Skeletal muscle cell (primary cell): ENCODE measurements at places on chromosomes 7 and 10.

DNA sequence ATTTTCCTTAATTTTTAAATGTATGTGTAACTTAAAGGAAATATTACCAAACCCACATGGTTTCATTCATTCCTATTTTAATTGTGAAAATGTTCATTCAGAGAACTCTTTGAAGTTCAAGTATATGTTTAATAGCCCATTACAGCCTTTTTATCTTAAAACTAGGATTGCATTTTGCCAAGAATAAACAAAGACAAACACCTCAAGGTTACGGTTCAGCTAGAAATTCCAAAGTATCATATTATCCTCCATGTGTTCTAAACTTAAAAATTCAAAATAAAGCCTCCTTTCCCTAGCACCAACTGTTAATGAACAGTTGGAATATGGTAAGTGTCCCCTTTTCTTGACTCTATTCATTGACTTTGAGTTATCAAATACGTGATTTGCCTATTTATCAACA, 215.6 kb upstream of the SEMA3E start:
- DNase-seq, result no peak

DNA sequence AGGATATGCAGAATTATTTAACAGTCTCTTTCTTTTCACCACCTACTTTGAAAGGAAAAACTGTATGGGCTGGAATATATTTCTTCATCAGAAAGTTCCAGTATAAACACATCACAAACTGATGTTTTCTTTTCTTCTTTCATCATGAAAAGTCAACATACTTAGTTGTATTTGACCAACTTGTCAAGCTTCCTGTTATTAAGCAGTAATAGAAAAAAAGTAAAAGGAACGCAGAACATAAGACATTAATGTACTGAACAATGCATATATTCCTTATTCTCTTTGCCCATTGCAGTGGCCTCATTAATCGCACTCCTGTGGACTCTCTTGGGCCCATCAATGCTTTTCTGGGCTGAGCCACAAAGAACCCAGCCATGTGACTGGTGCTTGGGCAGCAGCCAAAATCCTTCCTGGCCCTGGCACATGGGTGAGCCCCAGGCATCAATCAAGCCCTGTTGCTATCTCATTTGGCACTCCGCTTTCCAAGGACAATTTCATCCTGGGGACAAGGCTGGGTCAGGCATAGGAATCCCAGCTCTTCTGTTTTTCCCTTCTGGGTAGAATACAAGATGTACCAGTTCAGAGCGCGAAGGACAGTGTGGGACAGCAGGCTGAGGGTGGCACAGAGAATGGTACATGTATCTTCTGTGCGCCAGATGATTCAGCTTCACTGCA, 42.3 kb downstream of the RHOBTB1 start:
- DNase-seq, result no peak

GRCh38 chr7:7044806-7045205, 137.5 kb upstream of the C1GALT1 start:
- no peak for DNase-seq

DNA sequence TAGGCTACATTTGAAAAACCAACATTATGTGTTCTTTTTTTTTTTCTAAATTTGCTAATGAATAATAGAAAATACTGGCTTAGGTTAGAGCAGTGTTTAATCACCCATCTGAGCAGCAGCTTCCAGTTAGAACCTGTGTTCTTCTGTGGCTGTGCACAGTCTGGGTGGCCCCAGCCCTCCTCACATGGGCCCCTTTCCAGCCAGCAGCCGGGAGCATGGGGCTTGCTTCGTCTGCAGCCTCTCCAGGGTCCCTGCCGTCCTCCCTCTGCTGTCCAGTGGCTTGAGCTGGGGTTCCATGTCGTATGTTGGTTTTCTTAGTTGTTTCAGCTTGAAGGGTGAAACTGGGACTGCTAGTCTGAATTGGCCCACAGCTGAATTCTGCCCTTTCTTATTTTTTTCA, 37.3 kb downstream of the BNIP3 start:
- no peak for DNase-seq

DNA sequence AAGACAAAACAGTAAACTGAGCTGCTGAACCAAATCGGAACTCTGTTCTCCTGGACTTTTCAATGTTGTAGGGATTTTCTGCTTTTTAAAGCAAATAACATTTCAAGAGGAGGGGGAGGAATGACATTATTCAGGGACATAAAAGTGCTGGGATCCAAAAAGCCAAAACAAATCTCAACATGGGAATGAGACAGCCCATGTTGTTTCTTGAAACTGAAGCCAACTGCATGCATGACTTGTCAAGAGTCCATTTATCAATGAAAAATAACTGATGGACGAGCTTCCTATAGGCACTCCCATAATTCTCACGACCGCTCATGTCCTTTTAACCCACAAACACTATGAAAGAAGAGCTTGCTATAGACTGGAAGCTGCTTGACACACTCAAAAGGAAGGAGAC, 27.8 kb downstream of the FAM53B start:
- DNase-seq, result no peak

GRCh38 chr10:76784076-76784475, 853.5 kb downstream of the KCNMA1 start:
- DNase-seq, result no peak

GRCh38 chr10:99234791-99235657, 628 bp downstream of the HPSE2 start:
- no peak for DNase-seq

DNA sequence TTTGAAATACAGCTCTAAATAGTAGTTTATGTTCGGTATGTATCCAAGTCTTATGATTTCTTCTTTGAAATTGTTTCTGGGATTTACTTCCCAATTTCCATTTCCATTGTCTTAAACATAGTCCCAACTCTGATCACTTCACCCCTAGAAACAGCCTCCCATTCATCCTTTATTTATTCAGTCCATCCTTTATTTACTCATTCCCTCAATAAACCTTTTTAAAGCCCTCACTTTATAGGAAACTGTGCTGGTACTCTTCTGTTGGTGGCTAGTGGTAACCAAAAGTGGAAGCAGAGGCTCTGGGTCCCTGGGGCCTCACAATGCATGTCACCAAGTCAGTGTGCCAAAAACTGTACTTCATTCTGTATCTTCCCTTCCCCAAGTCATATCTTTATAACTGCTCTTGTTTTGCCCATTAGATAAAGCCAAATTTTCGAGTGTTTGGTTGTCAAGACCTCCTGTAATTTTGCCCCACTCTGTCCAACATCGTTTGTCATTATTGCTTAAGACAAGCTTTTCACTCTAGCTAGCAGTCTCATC, 3.9 kb upstream of the EPC1 start:
- DNase-seq, result no peak

DNA sequence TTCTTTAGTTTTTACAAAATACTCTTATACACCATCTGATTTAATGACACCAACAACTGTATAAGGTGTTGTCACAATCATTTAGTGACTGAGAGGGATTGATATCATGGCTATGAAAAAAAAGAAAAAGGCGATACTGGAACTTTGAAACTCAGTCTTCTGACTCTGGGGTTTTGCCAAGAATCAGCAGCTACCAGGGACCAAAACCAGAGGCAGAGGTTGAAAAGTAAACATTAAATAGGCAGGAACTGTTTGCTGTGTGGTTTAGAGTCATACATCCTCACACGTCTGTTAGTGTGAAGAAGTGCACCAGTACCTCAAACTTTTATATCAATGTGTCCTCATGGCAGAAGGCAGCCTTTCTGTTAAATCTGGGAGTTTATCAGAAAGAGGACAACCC, 19.9 kb upstream of the GGCT start:
- no peak for DNase-seq

- DNase-seq, result no peak
Observed at GRCh38 chr7:88985295-88985694, 189.8 kb upstream of the TEX47 start.

DNA sequence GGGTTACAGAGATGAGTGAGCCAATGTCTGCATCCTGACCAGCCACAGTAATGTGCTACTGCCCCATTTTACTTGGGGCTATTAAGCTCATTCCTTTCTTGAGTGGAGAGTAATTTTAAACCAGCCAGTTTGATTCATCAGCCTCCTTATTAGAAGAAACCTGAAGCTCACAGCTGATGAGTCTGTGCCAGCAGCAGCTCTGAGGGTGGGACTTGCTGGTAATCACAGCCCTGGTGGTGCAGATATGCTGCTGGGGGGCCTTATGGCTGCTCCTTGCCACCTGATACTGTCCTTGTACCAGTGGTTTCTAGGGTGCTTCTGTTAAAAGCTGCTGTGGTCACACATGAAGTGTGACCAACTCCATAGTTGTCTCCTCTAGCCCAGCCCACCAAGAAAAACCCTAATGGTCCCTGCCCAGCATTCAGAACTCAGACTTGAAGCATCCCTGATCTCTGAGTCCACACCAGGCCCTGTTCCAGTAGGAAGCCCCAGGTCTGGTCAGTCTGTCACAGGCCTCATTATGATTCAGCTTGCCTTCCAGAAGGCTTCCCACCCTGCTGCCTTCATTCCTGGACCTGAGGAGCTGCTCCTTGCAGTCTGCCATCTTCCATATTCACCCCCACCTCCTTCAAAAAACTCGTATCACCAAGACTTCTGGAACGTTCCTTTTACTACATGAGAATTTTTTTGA, 28.9 kb upstream of the RBM20 start:
- no peak for DNase-seq

DNA sequence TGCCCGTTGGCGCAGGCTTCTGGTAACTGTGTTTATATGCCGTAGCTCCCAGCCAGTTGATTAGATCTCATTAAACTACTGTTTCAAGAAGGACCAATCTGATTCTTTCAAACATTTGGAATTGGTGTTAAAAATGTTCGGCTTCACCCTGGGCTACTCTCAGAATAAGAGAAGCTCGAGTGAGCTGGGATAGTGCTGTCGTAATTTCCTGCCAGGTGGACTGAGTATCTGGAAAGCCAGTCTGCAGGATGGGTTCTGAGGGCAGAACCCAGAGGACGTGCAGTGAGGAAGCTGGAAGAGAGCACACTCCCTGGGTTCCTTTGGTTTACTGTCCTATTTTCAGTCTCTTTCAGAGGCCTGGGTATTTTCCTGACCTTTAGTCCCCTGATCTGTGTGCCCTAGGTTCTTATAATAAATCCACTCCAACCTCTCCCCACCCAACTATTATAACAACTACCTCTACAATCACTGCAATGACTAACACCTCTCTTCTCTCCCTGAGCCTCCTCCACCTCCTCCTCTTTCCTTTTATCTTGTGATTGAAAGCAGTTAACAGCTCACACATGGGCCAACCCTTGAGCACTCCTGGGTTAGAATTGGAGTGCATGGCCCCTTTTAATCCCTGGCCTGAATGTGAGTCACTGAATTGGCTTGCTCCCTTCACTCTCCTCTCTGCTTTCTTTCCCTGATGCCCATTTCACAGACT, 63.0 kb downstream of the AOAH start:
- DNase-seq, result no peak

- DNase-seq, result no peak
Observed at GRCh38 chr10:10053051-10053450, 964.6 kb upstream of the CELF2 start.

- DNase-seq, result no peak
Observed at GRCh38 chr7:85521108-85521694, 334.3 kb upstream of the SEMA3D start.

DNA sequence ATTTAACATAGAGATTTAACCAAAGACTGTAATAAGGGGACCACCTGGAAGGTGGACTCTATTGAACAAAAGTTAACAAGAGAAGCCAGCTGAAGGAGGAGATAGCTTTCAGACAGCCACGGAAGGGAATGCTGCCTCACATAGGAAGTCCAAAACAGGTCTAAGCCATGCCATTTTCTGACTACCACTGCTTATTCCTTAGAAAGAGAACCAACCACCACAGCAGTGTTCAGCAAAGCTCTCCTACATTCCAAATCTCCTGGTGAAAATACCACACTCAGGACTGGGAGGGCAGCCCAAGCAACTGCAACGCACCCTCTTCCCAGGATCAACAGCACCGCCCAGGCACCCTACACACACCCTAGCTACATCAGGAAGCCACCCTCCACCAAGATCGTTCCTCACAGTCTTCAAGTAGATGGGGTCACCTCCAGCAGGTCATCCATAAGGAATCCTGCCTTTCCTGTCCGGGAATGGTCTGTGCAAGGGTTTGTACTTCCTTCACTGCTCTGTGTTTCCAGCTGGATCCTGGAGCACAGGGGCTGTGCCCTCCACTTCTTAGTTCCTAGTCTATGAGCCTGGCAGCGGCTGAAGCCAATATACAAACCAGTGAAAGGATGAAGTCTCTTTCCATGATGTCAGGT, 2.5 kb downstream of the KIAA1549 start:
- no peak for DNase-seq

DNA sequence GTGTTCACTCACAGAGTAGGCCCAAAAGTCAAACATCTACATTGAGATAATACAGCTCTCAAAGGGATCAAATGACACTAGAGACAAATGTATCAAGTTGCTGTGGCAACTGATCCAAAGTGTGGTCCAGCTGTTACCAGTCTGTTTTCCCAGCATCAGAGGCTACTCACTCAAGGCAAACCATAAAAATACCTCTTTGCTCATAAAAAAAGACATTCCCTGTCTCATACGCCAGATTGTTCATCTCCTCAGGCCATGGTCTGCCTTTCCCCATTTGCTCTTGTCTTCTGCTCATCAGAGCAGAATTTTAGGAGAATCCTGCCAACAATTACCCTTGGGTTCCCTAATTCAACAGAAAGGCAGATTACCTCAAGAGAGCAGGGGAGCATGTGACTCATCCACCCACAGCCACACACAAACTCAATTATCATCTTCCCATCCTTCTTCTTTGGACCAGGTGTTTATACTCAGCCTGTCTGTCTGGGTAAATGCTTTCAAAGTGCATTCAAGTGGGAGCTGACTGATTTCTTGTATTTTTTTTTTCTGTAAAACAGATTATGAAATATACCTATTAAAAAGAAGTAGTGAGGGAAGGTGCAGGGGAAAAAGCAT, 226.5 kb upstream of the HPS1 start:
- no peak for DNase-seq

DNA sequence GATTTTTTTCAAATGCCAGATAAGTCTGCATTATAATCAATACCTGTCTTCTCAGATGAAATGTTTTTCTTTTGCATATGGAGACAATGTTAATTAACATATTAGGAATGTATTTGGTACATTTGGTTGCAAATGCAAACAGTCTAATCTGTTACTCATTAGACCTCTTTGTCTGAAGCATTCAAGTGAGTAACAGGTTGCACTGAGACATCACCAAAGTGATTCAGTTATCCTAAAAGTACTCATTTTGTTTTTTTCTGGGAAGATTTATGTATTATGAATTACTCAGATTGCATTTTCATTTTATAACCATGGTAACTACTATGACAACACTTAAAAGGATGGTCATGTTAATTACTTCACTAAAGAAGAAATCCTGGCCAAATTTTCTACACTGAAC, 513.6 kb downstream of the HTR7 start:
- no peak for DNase-seq

- no peak for DNase-seq
Observed at GRCh38 chr10:131733596-131733995, 167.2 kb upstream of the PPP2R2D start.

- no peak for DNase-seq
Observed at GRCh38 chr10:129063877-129064276, 403.2 kb upstream of the MGMT start.

- DNase-seq, result no peak
Observed at GRCh38 chr7:134857958-134858357, 78.5 kb downstream of the CALD1 start.

DNA sequence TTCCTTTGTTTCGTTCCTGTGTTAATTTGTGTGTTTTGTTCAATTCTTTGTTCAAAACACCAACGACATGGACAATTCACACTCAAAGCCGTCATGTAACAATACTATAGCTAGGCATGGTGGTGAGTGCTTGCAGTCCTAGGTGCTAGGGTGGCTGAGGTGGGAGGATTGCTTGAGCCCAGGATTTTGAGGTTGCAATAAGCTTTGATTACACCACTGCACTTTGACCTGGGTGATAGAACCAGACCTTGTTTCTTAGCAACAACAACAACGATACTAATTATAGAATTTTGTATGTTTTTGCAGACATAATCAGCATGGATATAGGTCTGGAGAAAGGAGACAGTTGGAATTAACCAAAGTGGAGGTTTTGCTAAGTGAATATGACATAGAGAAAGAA, 936.2 kb downstream of the PCDH15 start:
- no peak for DNase-seq
